ENCODE measurements at places on chromosomes 2 and 18. TPM values are rescaled to one million over a fixed set of nuclear protein-coding genes. Genes with fewer than 3 reads are reported as not detected.
A peak's percentile ranks its signal among the peaks of the same experiment; 100 is the strongest.

- H3K27ac ChIP-seq, result no peak overlapping the region
- no peaks in the 10 kb centered on the region for H3K36me3 ChIP-seq
- no peaks in the 10 kb centered on the region for H3K4me1 ChIP-seq
- no peaks in the 10 kb centered on the region for H3K27me3 ChIP-seq
- no peak for DNase-seq
Observed at GRCh38 chr18:7632152-7633098, 65.3 kb downstream of the PTPRM start.

GRCh38 chr18:11802586-11802985 is 48.6 kb upstream of the CHMP1B start:
- H3K4me1 ChIP-seq, result peaks cover 9% of the 10 kb centered on the region
- H3K36me3 ChIP-seq, result no peaks in the 10 kb centered on the region
- no peak overlapping the region for H3K4me3 ChIP-seq
- no peaks in the 10 kb centered on the region for H3K27me3 ChIP-seq
- no peak for DNase-seq

GRCh38 chr2:174368691-174369090 is 26.8 kb upstream of the SCRN3 start:
- peaks cover 51% of the 10 kb centered on the region for H3K36me3 ChIP-seq
- H3K27me3 ChIP-seq, result no peaks in the 10 kb centered on the region
- H3K4me3 ChIP-seq, result no peak overlapping the region
- H3K4me1 ChIP-seq, result no peaks in the 10 kb centered on the region
- DNase-seq, result no peak

The CCDC141 gene
- total RNA-seq, result 4.4 TPM

The UGT1A8 gene
- not detected for total RNA-seq

DNA sequence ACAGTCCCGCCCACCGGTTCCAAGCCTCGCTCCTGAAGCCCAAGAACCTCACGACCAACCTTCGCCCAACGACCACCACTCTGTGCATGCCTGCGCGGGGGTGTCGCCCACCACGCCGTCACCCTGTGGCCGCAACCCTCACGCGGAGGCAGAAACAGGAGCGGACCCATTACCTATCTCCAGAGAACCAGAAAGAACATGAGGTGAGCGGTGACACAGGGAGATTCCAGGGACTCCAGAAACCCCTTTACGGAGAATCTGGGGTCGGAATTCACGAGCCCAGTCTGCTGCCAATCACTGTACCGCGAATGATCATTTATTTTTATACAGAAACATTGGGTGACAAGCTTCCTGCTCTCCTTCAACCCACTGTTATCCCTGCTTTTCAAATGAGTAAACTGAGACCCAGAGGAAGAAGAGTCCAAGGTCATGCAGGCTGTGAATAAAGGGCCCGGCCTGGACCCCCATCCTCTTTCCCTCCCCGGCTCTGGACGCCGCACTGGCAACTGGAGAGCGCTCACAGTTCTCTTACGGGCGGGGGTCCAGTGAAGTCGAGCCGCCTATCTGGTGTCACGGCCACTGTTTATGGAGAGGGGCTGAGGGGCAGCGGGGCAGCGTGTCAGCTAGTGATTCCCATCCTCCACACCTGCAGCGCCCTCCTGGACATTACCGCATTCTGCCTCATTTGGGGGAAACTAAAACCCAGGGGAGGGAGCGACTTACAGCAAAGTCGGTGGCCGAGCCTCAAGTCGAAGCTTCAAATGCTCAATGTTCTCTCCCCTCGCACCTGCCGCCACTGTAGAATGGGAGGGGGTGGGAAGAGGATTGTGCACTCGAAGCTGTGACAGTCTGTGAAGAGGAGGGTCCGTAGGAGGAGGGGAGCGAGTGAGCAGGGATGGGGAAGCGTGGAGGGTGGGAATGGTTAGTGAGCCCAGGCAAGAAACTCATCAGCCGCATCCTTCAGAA is 723 bp upstream of the SLC30A3 start:
- H3K36me3 ChIP-seq, result peaks cover 3% of the 10 kb centered on the region
- H3K4me1 ChIP-seq, result peaks cover 17% of the 10 kb centered on the region
- H3K4me3 ChIP-seq, result peak overlapping the region; percentile 90

The CREG2 gene
- 4.2 TPM for total RNA-seq

- H3K27ac ChIP-seq, result no peak overlapping the region
- no peak overlapping the region for H3K4me3 ChIP-seq
- H3K27me3 ChIP-seq, result peaks cover 3% of the 10 kb centered on the region
- DNase-seq, result no peak
- peaks cover 37% of the 10 kb centered on the region for H3K4me1 ChIP-seq
Observed at GRCh38 chr2:182831921-182832320, 34.5 kb downstream of the FRZB start.

- no peak overlapping the region for H3K27ac ChIP-seq
- H3K4me3 ChIP-seq, result no peak overlapping the region
- no peaks in the 10 kb centered on the region for H3K4me1 ChIP-seq
Observed at GRCh38 chr2:84704505-84705244, 176.2 kb downstream of the TRABD2A start.

DNA sequence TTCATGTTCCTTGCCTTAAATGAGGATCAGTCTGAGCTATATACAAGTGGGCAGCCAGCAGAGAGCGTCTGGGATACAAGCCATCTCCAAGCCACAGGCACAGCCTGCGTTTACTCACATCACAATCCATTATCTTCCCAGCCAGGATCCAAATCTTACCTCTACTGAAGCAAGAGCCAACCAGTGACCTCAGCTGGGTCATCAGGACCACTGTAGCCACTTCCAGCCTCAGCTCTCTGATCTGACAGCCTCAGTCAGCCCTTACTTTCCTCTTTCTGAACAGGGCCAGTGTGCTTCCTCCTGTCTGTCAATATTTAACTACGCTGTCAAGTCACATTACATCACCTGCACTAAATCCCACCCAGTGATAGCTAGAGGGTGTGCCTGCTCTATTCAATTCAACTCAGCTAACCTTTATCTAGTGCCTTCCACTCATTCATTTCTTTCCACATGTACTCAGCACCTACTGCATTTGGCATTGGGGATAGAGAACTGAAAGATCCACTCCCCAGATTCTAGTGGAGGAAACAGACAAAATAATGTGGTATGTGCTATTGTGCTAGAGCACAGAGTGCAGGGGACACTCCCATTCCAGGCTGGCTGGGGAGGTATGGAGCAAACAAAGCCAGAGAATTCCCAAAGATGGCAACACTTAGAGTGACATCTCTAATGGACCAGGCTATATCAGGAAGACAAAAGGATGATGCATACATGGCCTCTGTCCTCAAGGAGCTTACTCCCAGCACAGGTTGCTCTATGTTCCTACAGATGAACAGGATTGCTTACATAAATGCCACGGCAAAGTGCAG is 146.5 kb downstream of the NCKAP5 start:
- peak overlapping the region; percentile 58 for H3K27ac ChIP-seq
- H3K27me3 ChIP-seq, result peaks cover 5% of the 10 kb centered on the region

- H3K36me3 ChIP-seq, result no peaks in the 10 kb centered on the region
- H3K4me1 ChIP-seq, result no peaks in the 10 kb centered on the region
- DNase-seq, result no peak
- H3K4me3 ChIP-seq, result no peak overlapping the region
- peaks cover 60% of the 10 kb centered on the region for H3K27me3 ChIP-seq
Observed at GRCh38 chr2:104337869-104338268, 516.0 kb upstream of the POU3F3 start.

The SLC30A3 gene
- 0.53 TPM for total RNA-seq

The DES gene
- 1.4 TPM for total RNA-seq

The ARL4C gene
- total RNA-seq, result 72.1 TPM

DNA sequence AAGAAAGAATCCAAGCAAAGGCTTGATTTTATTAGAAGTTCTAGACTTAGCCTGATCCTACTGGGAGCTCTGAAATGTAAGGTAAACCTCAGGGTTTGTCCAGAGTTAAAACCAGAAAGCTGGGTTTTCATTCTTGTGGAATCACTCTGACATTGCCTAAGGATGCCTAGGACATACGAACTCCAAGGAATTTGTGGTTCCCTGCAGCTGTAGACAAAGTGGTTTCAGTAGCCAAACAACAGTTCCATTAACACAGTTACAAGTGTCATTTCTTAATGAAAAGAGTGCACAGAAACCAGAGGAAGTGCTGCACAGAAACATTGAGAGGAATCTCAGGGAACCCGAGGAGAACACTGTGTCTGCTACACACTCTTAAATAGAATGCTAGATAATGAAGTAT is 221.4 kb upstream of the ST6GAL2 start:
- H3K27me3 ChIP-seq, result peaks cover 4% of the 10 kb centered on the region
- no peak overlapping the region for H3K4me3 ChIP-seq

The EPB41L3 gene
- total RNA-seq, result 58.1 TPM

GRCh38 chr2:26422947-26423629 is 21.4 kb downstream of the DRC1 start:
- peaks cover 3% of the 10 kb centered on the region for H3K36me3 ChIP-seq
- no peaks in the 10 kb centered on the region for H3K4me1 ChIP-seq
- H3K4me3 ChIP-seq, result no peak overlapping the region
- no peak overlapping the region for H3K27ac ChIP-seq
- DNase-seq, result no peak
- peaks cover 7% of the 10 kb centered on the region for H3K27me3 ChIP-seq

- H3K36me3 ChIP-seq, result no peaks in the 10 kb centered on the region
- H3K4me3 ChIP-seq, result no peak overlapping the region
- no peaks in the 10 kb centered on the region for H3K27me3 ChIP-seq
- no peak overlapping the region for H3K27ac ChIP-seq
Observed at GRCh38 chr2:166410828-166411472, 35.2 kb upstream of the SCN9A start.

- no peak overlapping the region for H3K4me3 ChIP-seq
- peaks cover 40% of the 10 kb centered on the region for H3K4me1 ChIP-seq
- H3K36me3 ChIP-seq, result peaks cover 19% of the 10 kb centered on the region
- no peak for DNase-seq
- no peak overlapping the region for H3K27ac ChIP-seq
- H3K27me3 ChIP-seq, result no peaks in the 10 kb centered on the region
Observed at GRCh38 chr2:45851576-45852304, 200.3 kb downstream of the PRKCE start.

DNA sequence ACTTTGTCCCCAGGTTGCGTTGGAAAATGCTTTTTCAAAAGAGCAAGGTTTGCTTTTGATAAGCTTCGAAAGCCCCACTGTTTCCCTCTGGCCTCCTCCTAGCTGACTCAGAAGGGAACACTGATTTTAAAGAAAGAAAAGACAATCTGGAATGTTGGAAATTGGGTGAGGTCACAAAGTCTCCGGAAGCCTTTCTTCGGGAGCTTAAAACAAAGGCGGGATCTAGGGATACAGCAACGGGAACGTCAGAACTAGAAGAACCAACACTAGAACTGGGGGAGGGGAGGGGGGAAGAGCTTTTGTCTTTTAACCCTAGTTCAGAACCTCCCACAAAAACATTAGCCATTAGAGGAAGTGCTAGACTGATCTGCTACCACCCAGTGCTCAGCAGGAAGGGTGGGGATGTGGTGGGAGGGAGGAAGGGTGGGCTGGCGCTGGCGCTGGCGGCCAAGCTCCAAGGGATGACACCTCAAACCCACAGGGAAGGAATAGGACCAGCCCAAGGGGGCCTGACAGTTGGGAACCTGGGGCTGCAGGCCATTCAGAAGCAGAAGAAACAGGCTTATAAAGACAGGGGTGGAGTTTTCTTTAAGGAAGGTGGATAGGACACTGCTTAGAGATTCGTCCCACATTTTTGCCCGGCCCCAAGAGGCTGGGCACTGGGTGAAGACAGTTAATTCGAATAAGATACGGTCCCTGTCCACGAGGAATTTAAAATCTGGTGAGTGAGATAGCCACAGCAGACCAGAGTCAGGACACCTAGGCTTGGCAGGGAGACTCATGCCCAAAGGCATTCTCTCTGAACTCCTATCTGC is 1.7 kb downstream of the TMSB10 start:
- peaks cover 22% of the 10 kb centered on the region for H3K4me1 ChIP-seq
- peaks cover 36% of the 10 kb centered on the region for H3K36me3 ChIP-seq
- peak overlapping the region; percentile 92 for H3K4me3 ChIP-seq
- peaks cover 12% of the 10 kb centered on the region for H3K27me3 ChIP-seq

DNA sequence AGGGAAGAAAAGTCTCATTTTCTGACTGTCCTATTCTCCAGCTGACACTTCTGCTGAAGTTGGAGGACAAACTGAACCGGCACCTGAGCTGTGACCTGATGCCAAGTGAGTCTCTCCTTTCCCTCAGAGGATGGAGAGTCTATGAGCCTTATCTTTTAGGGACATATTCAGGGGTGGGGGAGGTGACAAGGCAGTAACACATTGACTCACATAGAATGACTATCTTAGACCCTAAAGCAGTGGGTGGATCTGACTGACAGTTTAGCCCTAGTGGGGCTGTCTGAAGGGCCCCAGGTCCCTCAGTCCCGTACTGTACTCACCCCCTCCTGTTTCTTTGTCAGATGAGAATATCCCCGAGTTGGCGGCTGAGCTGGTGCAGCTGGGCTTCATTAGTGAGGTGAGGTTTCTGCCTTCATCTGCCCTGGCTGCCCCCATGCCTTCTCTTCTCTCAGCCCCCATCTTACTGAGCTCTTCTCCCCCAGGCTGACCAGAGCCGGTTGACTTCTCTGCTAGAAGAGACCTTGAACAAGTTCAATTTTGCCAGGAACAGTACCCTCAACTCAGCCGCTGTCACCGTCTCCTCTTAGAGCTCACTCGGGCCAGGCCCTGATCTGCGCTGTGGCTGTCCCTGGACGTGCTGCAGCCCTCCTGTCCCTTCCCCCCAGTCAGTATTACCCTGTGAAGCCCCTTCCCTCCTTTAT is 805 bp upstream of the KRTCAP3 start:
- DNase-seq, result no peak
- H3K27me3 ChIP-seq, result no peaks in the 10 kb centered on the region
- H3K36me3 ChIP-seq, result peaks cover 37% of the 10 kb centered on the region
- peaks cover 5% of the 10 kb centered on the region for H3K4me1 ChIP-seq
- no peak overlapping the region for H3K27ac ChIP-seq

The LOXL3 gene
- 3.4 TPM for total RNA-seq

- DNase-seq, result no peak
- no peak overlapping the region for H3K4me3 ChIP-seq
- peak overlapping the region; percentile 74 for H3K27ac ChIP-seq
- no peaks in the 10 kb centered on the region for H3K4me1 ChIP-seq
Observed at GRCh38 chr2:175111200-175111657, 56.8 kb downstream of the ATF2 start.

GRCh38 chr18:28512357-28512756 is 335.4 kb upstream of the CDH2 start:
- no peaks in the 10 kb centered on the region for H3K27me3 ChIP-seq
- DNase-seq, result no peak
- H3K4me1 ChIP-seq, result peaks cover 5% of the 10 kb centered on the region
- no peaks in the 10 kb centered on the region for H3K36me3 ChIP-seq
- H3K4me3 ChIP-seq, result no peak overlapping the region
- no peak overlapping the region for H3K27ac ChIP-seq

DNA sequence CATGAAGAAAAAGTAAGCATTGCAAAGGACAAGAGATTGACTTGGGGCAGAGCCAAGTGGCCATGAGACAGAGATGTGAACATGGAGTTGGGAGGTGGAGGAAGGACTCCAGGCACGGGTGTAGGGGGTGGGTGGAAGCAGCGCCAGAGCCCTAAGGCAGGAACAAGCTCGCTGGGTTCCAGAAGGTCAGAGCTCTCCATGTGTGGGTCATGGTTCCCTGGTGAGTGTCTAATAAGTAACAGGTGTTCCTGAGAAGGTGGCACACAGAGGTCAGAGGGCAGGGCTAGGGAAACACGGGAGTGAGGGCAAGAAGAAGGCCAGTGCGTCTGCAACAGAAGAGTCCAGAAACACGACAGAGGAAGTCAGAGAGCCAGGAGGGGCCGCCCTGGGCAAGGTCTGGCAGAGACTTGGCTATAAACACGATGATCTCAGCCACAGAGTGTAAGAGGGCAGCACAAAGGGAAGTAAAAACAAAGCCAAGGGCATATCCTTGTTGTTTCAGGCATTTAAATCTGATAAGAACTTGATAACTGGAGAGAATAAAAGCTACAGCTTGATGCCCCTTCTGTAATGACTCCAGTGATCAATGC is 260.8 kb downstream of the TGIF1 start:
- H3K4me1 ChIP-seq, result peaks cover 33% of the 10 kb centered on the region
- peak overlapping the region; percentile 48 for H3K4me3 ChIP-seq
- H3K27ac ChIP-seq, result peak overlapping the region; percentile 9
- no peak for DNase-seq
- H3K27me3 ChIP-seq, result no peaks in the 10 kb centered on the region

The GCC2 gene
- total RNA-seq, result 48.1 TPM

The SCN1A gene
- total RNA-seq, result 0.19 TPM

Measured in type B pancreatic cell (in vitro differentiated cells).